Aorta (tissue), 5 donors: ENCODE measurements at places on chromosomes 5 and 9. TPM values are rescaled to one million over a fixed set of nuclear protein-coding genes. Genes with fewer than 3 reads are reported as not detected.

Gene AQP3
- total RNA-seq: 6.0 TPM

Gene MTRR
- 38.9 TPM for total RNA-seq

Gene TICAM2
- total RNA-seq: 10.6 TPM

Gene HAPLN1
- total RNA-seq: 1.6 TPM

Gene DOCK2
- 31.5 TPM for total RNA-seq

Gene CAPSL
- not detected for total RNA-seq

Gene PCBD2
- total RNA-seq: 9.2 TPM

Gene SLC28A3
- total RNA-seq: 0.39 TPM

Gene TLR4
- 37.2 TPM for total RNA-seq

Gene DND1
- total RNA-seq: 1.3 TPM

Gene LRRC26
- total RNA-seq: not detected

Gene HRH2
- 15.3 TPM for total RNA-seq

Gene KIAA0825
- total RNA-seq: 3.7 TPM

Gene GAS1
- total RNA-seq: 105 TPM

DNA sequence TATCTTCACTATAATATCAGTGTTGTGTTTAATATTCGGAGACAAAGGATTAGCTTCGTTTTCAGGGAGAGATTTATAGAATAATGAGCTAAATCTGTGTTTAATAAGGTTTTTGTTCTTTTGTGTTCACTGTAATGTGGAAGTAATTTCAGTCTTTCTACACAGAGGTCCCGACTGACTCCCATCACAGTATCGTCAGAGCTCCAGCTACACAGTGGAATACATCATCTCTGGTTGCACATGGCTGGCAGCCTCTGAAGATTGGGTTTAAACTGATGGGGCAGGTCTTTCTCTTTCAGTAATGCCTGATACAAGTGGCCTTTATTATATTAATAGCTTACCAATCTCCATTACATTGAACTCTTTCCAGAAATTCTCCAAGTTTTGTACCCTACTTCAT lies 736.7 kb upstream of the RIOK2 start:
- no peak overlapping the region for H3K4me3 ChIP-seq
- no peaks in the 10 kb centered on the region for H3K4me1 ChIP-seq
- no peaks in the 10 kb centered on the region for H3K36me3 ChIP-seq
- H3K27me3 ChIP-seq: no peaks in the 10 kb centered on the region

DNA sequence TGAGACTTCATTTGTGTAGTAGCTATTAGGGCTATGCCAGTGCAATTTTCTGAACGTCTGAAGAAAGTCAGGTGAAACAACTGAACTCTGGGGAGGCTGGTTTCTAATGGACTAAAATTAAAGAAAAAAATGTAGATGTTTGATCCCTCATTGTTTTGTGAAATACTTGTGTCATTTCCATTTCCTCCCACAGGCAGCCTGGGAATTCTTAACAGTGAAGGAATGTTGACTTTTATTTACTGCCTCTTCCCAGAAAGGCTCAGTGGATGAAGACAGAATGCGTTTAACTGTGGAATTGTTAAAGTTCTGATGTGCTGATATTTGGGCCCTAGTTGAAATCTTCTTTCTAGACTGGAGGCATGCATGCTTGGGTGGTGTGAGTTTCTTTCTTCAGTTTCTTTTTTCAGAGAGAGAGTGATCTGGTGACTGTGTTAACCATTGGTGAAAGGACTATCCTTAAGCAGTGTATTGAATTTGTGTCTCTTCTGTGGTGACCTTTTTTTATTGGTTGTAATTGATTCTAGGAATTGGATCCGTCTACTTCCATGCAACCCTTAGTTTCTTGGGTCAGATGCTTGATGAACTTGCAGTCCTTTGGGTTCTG lies 15.5 kb downstream of the ACER2 start:
- no peak for DNase-seq
- no peak overlapping the region for H3K4me3 ChIP-seq
- H3K27ac ChIP-seq: no peak overlapping the region
- no peaks in the 10 kb centered on the region for H3K27me3 ChIP-seq
- H3K4me1 ChIP-seq: no peaks in the 10 kb centered on the region
- no peaks in the 10 kb centered on the region for H3K36me3 ChIP-seq

GRCh38 chr5:82922086-82922734 lies 155.0 kb downstream of the TMEM167A start:
- no peaks in the 10 kb centered on the region for H3K36me3 ChIP-seq
- DNase-seq: no peak
- H3K4me3 ChIP-seq: no peak overlapping the region

DNA sequence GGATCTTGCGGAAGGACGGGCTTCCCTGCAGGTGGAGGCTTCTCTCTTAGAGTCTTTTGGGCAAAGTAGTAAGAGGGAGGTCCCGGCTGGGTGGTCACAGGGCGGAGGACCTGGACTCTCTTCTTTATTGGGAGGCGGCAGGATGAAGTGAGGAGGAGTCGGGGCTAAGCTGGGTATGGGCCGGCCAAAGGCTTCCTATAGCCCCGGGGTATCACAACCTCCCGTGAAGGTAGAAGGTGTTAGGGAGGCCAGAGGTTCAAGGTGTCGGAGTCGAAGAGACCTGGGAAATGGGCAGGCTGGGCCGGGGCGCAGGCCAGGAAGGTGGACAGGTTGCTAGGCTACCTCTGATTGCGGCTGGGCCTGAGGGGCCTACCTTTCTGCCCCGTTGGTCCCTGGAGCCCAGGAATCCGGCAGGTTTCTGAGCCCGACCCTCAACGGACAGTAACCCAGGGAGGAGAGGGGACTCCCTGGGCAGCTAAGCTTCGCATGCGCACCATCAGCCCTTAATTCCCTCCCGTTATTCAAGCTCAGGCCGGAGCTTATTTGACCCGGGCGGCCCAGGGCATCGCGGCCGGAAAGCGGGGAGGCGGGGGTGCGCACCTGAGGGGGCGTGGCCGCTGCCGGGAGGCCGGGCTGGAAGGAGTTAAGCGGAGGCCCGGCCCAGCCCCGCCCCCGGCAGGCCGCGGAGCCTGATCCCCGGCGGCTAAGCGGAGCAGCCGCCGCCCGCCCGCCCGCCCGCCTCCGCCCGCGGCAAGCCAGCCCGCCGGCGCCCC lies at the start of gene TESK1:
Gene TESK1 (plus strand): TSS at position 685 of the 773 bp plus-strand sequence. CDS start 358 bp downstream, outside the sequence.
- H3K4me1 ChIP-seq: no peaks in the 10 kb centered on the region
- H3K27me3 ChIP-seq: no peaks in the 10 kb centered on the region
- peak within 1 kb of the TSS; percentile 89 for H3K4me3 ChIP-seq

DNA sequence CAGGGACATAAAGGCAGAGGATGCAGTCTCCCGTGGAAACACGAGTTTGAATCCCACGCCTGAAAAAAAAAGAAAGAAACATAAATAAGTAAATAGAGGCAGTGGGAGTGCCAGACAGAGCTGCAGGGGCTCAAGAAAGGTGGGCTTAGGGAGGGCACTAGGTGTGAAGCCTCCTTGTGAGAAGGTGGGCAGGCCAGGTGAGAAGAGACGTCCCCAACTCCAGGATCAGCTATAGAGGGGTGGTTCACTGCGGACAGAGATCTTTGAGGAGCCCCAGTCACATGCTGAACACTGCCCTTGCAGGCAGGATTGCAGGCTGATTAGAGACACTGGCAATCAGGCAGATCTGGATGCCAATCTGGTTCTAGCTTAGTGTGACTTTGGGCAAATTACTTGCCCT lies 172.1 kb downstream of the RGS3 start:
- no peak overlapping the region for H3K4me3 ChIP-seq
- H3K36me3 ChIP-seq: no peaks in the 10 kb centered on the region
- peak; percentile 11 for DNase-seq
- no peaks in the 10 kb centered on the region for H3K27me3 ChIP-seq
- H3K4me1 ChIP-seq: no peaks in the 10 kb centered on the region

DNA sequence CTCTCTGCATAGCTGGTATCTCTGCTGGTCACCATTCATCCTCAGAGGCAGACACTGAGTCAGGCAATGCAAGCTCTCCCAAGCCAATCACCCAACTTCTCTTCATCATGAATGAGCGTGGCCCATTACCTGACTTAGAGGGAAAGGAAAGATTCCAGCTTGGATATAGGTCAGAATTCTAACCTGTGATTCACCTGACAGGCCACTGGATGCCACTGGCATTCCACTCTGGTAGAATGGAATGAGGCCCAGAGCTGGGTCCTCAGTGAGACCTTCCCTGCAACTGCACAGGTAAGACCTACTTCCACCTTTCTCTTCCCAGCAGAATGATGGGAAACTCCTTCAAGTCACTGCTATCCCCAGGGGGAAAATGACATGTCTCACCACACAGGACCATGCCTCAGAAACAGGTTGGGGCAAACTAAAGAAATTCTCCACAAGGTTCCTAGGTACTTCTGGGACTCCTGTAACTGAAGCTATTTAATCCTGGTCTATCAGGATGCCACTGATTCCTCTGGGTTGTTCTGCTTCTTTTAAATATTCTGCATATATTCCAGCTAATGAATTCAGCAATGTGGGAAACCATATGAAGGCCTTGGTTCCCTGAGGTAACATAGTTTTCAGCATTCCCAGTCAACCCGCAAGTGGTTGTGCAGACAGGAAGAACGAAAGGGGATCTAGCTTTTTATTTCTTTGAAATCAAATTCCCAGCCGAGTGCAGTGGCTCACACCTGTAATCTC lies 62.0 kb downstream of the SUSD1 start:
- no peaks in the 10 kb centered on the region for H3K4me1 ChIP-seq
- DNase-seq: no peak
- no peak overlapping the region for H3K4me3 ChIP-seq
- H3K36me3 ChIP-seq: no peaks in the 10 kb centered on the region

GRCh38 chr5:74051076-74051475 lies 425.1 kb downstream of the ARHGEF28 start:
- H3K36me3 ChIP-seq: no peaks in the 10 kb centered on the region
- no peaks in the 10 kb centered on the region for H3K27me3 ChIP-seq
- H3K4me3 ChIP-seq: no peak overlapping the region
- no peak overlapping the region for H3K27ac ChIP-seq

- no peaks in the 10 kb centered on the region for H3K4me1 ChIP-seq
- H3K36me3 ChIP-seq: no peaks in the 10 kb centered on the region
- H3K4me3 ChIP-seq: no peak overlapping the region
- H3K27ac ChIP-seq: no peak overlapping the region
- H3K27me3 ChIP-seq: peaks cover 1% of the 10 kb centered on the region
These were observed 42.1 kb downstream of the TIMD4 start for GRCh38 chr5:156920861-156921431.

DNA sequence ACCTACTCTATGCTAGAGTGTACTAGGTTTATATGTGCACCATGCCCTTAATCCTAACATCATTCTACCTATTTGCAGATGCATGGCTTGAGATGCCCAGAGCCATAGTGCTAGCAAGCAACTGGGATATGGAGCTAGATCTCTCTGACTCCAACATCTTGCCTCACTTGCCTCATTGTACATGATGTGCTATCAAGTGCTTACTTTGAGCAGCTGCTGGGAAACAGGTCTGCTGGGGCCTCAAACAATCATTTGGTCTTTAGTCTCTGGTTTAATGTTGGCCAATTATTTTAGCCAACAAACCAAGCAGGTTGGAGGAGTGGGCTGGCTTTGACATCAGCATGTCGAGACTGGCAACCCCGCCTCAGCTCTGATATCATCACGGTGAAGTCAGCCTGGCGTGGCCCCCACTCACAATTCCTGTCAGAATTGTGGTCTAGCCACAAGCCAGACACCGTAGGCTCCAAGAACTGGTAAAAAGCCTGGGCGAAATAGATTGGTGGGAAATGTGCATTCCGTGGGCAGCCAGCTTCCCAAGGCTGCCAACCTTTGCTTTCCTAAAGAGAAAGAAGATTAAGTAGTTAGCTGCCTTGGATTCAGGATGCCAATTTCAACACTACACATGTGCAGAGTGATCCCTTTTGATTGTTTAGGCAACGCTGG lies 21.1 kb upstream of the GAS1 start:
- no peaks in the 10 kb centered on the region for H3K4me1 ChIP-seq
- no peaks in the 10 kb centered on the region for H3K36me3 ChIP-seq
- no peaks in the 10 kb centered on the region for H3K27me3 ChIP-seq
- no peak overlapping the region for H3K27ac ChIP-seq
- no peak overlapping the region for H3K4me3 ChIP-seq
- DNase-seq: peak; percentile 80

GRCh38 chr5:179187681-179188575 lies 127.8 kb downstream of the ZNF354C start:
- no peak overlapping the region for H3K4me3 ChIP-seq
- H3K4me1 ChIP-seq: no peaks in the 10 kb centered on the region
- peak; percentile 23 for DNase-seq
- no peaks in the 10 kb centered on the region for H3K36me3 ChIP-seq
- no peaks in the 10 kb centered on the region for H3K27me3 ChIP-seq

GRCh38 chr5:159403906-159404681 lies 73.8 kb upstream of the IL12B start:
- H3K27ac ChIP-seq: no peak overlapping the region
- no peak overlapping the region for H3K4me3 ChIP-seq
- no peaks in the 10 kb centered on the region for H3K4me1 ChIP-seq
- DNase-seq: no peak

DNA sequence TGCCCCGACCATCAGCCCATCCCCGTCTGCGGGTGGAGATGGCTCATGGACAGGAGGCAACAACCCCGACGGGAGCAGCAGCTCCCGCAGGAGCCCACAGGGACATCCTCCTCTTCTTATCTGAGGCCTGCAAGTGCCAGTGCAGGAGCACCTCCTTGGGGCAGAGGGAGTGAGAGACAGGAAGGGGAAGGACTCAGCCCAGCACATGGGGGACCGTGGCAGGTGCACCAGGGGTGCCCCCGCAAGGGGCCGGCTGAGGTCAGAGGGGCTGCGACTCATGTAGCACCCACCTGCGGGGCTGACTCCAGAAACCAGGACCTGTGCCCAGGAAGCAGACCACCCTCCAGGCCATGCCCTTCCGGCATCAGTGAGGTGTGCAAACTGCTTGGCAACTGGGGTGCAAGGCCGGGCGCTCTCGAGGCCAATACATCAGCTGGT lies 259.8 kb upstream of the ADAMTS16 start:
- H3K4me1 ChIP-seq: no peaks in the 10 kb centered on the region
- no peaks in the 10 kb centered on the region for H3K36me3 ChIP-seq
- no peak for DNase-seq
- H3K27ac ChIP-seq: no peak overlapping the region
- H3K4me3 ChIP-seq: no peak overlapping the region

- peak; percentile 31 for DNase-seq
- no peak overlapping the region for H3K4me3 ChIP-seq
- H3K36me3 ChIP-seq: no peaks in the 10 kb centered on the region
- H3K4me1 ChIP-seq: no peaks in the 10 kb centered on the region
- no peak overlapping the region for H3K27ac ChIP-seq
These were observed 40.2 kb downstream of the STK10 start for GRCh38 chr5:172147857-172148256.

- no peak for DNase-seq
- no peak overlapping the region for H3K4me3 ChIP-seq
- H3K36me3 ChIP-seq: no peaks in the 10 kb centered on the region
- no peak overlapping the region for H3K27ac ChIP-seq
These were observed 601.2 kb upstream of the TYRP1 start for GRCh38 chr9:12091865-12092527.

DNA sequence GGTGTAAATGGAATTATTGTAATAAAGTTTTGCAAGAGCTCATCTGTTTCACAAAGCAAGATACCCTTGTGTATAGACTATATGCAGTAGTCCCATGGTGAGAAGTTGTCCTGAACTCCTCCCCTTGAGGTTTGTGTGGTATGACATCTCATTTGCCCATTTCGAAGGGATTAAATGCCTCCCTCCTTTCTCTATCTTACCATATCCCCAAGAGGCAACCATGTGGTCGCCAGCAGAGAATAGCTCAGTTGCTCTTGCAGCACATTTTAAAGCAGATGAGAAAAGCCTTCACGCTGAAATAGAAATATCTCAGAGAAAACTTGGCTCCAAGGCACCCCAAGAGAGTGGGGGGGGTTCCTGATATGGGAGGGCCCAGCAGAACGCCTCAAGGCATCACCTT lies 4.6 kb downstream of the SEMA6A start:
- H3K4me1 ChIP-seq: no peaks in the 10 kb centered on the region
- no peaks in the 10 kb centered on the region for H3K36me3 ChIP-seq
- H3K4me3 ChIP-seq: no peak overlapping the region
- DNase-seq: no peak
- no peaks in the 10 kb centered on the region for H3K27me3 ChIP-seq
